ENCODE measurements at places on chromosomes 2 and 18.

DNA sequence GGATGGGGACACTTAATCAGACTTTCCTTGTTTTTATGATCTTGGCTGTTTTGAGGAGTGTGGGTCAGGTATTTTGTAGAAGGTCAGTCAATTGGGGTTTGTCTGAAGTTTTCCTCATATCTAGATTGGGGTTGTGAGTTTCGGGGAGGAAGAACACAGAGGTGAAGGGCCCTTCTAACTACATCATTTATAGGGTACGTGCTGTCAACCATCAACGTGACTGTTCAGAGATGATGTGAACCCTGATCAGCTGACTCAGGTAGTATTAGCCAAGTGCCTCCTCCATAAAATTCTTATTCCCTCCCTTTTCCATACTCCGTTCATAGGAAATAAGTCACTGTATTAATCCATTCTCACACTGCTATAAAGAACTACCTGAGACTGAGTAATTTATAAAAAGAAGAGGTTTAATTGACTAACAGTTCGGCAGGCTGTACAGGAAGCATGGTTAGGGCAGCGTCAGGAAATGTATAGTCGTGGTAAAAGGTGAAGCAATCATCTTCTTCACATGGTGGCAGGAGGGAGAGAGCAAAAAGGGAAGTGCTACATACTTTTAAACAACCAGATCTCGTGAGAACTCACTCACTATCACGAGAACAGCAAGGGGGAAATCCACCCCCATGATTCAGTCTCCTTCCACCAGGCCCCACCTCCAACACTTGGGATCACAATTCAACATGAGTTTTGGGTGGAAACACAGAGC lies 547.1 kb upstream of the LINC00305 start:
- no peak for DNase-seq

GRCh38 chr18:12315490-12315889 lies 7.4 kb downstream of the TUBB6 start:
- no peak for DNase-seq

DNA sequence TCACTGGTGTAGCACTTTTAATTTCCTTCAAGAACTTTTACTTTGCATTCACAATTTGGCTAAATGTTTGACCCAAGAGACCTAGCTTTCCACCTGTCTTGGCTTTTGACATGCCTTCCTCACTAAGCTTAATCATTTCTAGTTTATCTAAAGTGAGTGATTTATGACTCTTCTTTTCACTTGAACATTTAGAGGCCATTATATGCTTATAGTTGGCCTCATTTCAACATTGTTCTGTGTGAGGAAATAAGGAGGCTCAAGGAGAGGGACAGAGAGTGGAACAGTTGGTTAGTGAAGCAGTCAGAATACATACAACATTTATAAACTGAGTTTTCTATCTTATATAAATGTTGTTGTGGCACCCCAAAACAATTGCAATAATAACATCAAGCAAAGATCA lies 489.3 kb upstream of the CDH2 start:
- no peak for DNase-seq

GRCh38 chr2:118095610-118096009 lies 7.3 kb downstream of the INSIG2 start:
- DNase-seq: no peak

- DNase-seq: no peak
Observed at GRCh38 chr2:229226382-229226781, 44.7 kb downstream of the PID1 start.

GRCh38 chr2:225270861-225271260 lies 128.6 kb upstream of the NYAP2 start:
- no peak for DNase-seq

GRCh38 chr2:45649858-45650811 lies 1.3 kb upstream of the PRKCE start:
- DNase-seq: peak; percentile 39

- DNase-seq: no peak
Observed at GRCh38 chr2:120596990-120597594, 138.6 kb upstream of the GLI2 start.

GRCh38 chr2:165558832-165559231 lies 89.3 kb downstream of the CSRNP3 start:
- no peak for DNase-seq

GRCh38 chr2:239791526-239792404 lies 233.4 kb downstream of the NDUFA10 start:
- DNase-seq: no peak

- no peak for DNase-seq
Observed at GRCh38 chr2:127951026-127951425, 65.3 kb upstream of the AMMECR1L start.

DNA sequence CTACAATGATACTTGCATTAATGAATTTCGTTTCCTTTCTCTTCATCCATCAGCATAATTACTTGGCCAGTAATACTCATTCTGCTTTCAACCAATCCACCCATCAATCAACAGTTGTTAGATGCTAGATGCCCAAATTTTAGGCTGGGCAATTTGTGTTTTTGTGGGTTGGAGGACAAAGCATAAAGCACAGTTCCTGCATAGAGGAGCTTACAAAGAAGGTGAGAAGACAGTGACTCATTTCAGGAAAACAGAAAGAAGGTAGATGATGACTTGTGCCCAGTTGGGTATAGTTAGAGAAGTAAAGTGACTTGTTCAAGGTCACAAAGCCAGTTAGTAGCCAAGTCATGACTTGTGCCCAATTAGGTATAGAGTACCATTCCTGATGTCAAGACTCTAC lies 1186.8 kb upstream of the CELF4 start:
- DNase-seq: no peak

DNA sequence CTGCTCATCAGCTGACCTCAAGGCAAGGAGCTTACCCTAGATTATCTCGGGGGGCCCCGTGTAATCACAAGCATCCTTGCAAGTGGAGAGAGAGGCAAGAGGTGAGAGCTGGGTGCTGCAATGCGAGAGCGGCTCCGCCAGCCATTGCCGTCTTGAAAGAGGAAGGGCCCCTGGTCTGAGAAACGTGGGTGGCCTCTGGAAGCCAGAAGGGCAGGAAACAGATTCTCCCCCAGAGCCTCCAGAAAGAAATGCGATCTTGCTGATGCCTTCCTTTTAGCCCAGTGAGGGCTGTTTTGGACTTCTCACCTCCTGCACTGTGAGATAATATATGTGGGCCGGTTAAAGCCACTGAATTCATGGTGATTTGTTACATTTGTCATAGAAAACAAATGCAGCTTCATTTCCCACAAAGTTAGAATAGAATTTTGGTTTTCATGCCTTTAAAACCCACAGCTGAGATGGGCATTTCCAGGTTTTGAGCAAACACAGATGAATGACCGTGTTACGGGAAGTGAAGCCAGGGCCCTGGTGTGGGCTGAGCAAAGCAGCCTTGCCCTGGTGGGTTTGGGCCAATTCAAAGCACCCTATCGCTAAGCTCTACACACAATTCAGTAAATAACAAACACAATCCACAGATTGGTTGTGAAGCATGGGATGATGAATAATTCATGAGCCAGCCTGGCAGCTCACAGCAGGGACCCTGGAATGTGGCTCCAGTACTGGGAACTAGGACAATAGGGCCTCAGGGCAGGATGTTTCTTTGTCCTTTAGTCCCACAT lies 319.9 kb upstream of the HS6ST1 start:
- no peak for DNase-seq
